ENCODE measurements at places on chromosomes 7 and 10.

- DNase-seq = no peak
Measured at GRCh38 chr7:84013616-84014240, 180.9 kb downstream of the SEMA3A start.

- DNase-seq = no peak
Measured at GRCh38 chr10:125976960-125977605, 80.7 kb downstream of the FANK1 start.

DNA sequence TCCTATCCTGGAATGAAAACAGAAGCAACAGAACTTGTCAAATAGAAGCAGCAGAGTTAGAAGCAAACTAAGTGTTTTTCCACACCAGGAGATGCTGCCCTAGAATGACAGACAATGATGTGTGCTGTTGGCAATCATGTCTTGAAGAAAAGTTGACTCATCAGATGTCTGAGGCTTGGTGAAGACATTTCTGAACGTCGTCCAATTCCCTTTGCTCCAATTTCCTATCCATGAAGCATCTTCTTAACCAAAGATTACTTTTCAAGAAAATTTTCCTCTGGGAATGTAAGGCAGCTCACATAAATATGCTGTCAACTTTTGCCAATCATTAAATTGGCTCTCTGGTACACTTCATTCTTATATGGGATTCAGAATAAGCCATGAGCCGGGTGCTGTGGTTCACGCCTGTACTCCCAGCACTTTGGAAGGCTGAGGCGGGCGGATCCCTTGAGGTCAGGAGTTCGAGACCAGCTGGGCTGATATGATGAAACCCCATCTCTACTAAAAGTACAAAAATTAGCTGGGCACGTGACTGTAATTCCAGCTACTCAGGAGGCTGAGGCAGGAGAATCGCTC lies 34.6 kb downstream of the MALSU1 start:
- DNase-seq = no peak

DNA sequence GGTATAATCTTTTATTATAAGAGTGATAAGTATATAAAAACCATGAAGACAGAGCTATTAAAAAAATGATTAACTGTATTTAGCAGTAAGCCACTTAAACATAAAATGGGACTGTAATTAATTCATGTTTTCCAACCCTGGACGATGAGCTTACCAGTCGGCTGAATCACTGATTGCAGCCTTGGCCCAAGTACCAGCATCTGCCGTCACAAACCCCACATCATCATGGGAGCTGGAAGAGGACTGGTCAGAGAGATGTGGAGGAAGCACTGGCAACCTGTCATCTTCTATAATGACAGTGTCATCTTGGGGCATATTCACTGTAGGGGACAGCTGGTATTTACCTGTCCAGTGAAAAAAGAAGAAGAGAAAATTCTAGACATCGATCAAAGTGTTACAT lies 473.6 kb downstream of the PARD3 start:
- no peak for DNase-seq

- DNase-seq = no peak
Measured at GRCh38 chr7:158633055-158633956, 45.7 kb upstream of the PTPRN2 start.

GRCh38 chr7:50954716-50955115 lies 172.0 kb upstream of the GRB10 start:
- DNase-seq = no peak

- DNase-seq = no peak
Measured at GRCh38 chr7:131208777-131209176, 118.9 kb upstream of the MKLN1 start.

- no peak for DNase-seq
Measured at GRCh38 chr10:109770663-109771062, 152.6 kb downstream of the XPNPEP1 start.

DNA sequence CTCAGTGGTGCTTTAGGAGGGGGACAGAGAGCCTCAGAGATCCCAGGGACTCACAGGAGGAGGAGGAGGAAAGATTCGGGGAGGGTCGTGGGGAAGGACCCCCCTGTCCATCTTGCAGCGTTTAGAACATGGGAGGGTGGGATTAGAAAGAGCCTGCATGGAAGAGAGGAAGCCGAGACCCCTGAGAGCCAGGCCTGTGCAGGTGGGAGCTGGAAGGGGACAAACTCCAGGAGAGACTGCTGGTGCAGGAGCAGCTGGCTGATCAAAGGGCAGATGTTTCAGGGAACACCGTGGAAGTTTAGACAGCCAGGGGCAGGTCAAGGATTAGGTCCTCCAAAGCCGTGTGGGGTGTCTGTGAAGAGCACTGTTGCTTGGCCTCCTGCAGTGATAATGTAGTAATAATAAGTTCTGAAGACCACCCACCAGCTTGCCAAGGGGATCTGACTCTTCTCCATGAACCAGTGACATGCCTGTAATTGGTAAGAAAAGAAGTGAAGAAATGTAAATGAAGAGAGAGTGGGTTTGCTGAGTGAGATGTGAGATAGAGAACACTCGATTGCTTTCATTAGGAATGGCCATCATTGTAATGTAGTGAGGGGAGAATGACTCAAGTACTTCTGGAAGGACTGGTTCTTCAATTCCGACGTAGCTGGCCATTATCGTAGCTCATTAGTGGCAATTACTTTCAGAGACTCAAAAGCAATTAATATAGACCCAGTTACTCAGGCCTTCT lies 425.6 kb downstream of the PAXIP1 start:
- no peak for DNase-seq

All from DMS 273 treated with DMSO at 0.1 percent for 48 hours (cell line).